ENCODE measurements at places on chromosomes 2 and 18.

DNA sequence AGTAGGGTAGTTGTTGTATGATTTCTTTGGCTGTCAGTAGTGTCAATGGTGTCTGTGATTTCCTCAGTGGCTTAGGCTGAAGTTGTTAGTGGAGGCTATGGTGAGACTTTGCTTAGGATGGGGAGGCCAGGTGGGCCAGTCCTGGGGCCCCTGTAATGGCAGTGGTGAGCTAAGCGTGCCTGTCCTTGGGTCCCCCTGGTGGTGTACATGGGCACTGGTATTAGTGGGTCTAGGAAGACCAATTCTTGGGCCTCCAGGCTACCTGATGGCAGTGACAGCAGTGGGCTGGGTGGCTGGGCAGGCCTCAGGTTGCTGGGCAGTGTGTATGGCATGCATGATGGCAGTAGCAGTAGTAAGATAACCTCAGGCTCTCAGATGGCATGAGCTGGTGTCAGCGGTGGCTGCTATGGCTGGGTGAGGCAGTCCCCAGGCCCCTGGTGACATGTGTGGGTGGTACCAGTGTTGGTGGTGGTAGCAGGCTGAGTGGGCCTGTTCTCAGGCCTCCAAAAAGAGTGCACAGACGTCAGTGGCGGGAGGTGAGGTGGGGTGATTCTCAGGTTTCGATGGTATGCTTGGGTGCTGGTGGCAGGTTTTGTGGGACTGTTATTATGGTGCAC is 103.2 kb downstream of the KLHL14 start:
- no peak for DNase-seq

- no peak for DNase-seq
Measured at GRCh38 chr18:25423760-25424159, 71.8 kb upstream of the ZNF521 start.

DNA sequence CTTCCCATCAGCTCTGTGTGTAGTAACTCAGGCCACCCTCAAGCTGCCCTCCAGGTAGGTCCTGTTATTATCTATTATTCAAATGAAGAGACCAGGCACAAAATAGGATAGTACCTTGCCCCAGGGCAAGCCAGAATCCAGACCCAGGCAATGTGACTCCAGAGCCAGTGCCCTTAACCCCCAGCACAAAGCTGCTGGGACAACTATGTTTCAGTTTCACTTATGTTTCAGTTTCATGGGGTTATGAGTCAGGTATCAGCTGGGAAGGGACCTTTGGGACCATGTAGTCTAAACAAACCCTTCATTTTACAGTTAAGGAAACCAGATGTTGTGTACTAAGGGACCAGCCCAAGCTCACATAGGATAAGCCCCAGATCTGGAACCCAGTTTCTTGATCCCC is 10.0 kb downstream of the HK2 start:
- DNase-seq, result peak; percentile 28

DNA sequence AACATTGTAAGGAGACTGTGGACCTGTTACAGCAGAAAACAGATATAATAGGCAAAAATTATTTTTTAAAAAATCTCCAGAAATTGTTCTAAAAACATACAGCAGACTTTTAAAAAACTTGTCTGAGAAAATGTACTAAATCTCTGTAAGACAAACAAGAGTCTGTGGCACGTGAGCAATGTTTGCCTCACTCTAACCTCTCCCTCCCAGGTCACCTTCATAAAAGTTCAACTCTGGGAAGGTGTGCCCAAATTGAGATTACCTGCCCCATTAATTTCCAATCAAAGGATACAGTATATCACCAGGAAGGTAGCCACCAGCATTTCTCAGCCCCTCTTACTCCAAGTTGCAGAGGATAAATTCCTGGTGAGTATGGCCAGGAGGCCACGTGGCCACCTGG is 992.7 kb downstream of the TMEM182 start:
- DNase-seq, result no peak

DNA sequence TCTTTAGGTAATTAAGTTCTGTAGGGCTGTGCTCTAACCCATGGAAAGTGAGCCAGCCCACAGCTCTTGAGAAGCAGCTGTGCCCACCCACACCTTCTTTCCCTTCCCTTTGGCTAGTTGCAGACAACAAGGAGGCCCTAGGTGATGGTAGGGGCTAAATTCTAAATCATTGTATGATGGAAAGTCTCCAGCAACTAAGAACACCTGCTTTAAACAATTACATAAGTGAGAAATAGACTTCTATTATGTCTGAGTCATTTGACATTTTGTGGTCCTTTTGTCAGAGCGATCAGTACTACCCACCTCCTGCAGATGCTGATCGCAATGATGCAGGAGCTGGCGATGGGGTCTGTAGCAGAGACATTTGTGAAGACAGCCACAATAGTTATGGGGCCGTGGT is 79.6 kb downstream of the TEX51 start:
- DNase-seq, result no peak

DNA sequence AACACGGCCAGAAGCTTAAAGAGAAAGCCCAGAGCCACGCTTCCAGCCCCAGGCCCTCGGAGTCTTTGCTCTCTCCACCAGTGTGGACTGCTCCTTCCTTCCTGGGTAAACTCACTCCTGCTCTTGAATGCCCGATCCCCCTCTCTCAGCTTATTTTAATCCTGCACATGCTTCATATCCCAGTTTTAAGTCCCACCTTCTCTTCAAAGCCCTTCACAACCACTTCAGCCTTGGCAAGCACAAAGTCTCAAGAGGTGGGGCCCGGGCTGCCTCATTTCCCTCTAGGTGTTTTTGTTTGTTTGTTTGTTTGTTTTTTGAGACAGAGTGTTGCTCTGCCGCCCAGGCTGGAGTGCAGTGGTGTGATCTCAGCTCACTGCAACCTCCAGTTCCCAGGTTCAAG is 21.6 kb upstream of the CREG2 start:
- no peak for DNase-seq

DNA sequence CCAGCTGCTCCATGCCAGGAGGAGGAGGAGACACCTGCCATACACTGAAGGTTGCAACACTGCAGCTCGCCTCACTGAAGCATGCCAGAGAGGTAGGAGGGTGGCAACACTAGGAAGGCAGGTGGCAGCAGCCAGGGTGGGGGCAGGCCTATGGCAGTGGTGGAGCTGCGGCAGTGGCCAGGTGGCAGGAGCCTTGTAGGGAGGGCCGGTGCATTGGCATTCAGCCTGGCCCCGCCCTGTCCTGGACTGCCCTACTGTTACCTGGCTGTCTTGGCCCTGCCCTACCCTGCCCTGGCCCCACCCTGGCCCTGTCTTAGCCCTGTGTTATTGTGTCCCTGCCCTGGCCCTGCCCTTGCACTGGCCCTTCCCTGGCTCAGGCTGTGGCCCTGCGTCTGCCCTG is 7.4 kb upstream of the ANKRD62 start:
- no peak for DNase-seq

- no peak for DNase-seq
Measured at GRCh38 chr2:98665677-98666076, 57.3 kb downstream of the UNC50 start.

- DNase-seq, result no peak
Measured at GRCh38 chr2:200809506-200810251, 2.0 kb upstream of the BZW1 start.

All from stimulated activated CD4-positive, alpha-beta T cell treated with anti-CD3 and anti-CD28 coated beads, Interleukin-1b, Interleukin-23, amount 100 ng/mL, for 48 hours (primary cell).